Activated naive CD4-positive, alpha-beta T cell (primary cell): ENCODE measurements at places on chromosomes 1 and 21.
A peak's percentile ranks its signal among the peaks of the same experiment; 100 is the strongest.

- DNase-seq = no peak
Measured at GRCh38 chr1:32988665-32989064, 24.1 kb upstream of the RNF19B start.

GRCh38 chr1:22676916-22677583 lies 24.0 kb downstream of the C1QB start:
- DNase-seq = no peak

- DNase-seq = no peak
Measured at GRCh38 chr1:75742047-75742625, 17.6 kb downstream of the ACADM start.

- DNase-seq = no peak
Measured at GRCh38 chr1:38622197-38622596, 237.4 kb downstream of the RRAGC start.

DNA sequence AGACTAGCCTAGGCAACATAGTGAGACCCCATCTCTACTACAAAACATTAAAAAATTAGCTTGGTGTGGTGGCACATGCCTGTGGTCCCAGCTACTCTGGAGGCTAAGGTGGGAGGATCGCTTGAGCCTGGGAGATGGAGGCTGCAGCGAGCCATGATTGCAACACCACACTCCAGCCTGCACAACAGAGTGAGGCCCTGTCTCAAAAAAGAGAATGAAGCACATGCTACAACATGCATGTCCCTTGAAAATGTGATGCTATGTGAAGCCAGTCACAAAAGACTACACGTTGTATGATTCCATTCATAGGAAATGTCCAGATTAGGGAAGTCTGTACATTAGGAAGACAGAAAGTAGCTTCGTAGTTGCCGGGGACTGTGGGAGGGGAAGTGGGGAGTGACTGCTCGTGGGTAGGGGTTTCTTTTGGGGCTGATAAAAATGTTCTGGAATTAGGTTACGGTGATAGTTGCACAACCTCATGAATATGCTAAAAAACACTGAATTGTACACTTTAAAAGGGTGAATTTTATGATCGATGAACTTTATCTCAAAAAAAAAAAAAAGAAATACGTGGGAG lies 202.1 kb downstream of the KAZN start:
- DNase-seq = no peak

DNA sequence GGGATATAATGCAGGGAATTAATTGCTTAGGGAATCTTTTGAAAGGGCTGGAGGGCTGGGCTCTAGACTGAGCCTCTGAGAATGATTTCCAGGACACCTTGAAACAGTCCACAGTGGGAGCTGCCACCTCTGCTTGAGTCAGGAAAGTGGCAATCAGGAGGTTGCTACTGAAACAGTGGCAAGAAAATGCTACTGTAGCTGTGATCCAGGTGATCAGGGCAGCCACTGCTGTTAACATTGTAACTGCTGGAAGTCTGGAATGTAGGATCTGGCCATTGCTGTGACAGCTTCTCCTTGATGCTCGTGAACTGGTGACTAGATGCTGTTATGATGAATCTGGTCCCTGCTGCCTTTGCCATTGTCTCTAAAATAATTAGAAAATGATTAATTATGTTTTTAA lies 12.8 kb downstream of the MAGI3 start:
- no peak for DNase-seq

- DNase-seq = no peak
Measured at GRCh38 chr1:102529446-102529845, 532.7 kb upstream of the OLFM3 start.

- DNase-seq = no peak
Measured at GRCh38 chr21:37074546-37074945, 1.5 kb downstream of the TTC3 start.

DNA sequence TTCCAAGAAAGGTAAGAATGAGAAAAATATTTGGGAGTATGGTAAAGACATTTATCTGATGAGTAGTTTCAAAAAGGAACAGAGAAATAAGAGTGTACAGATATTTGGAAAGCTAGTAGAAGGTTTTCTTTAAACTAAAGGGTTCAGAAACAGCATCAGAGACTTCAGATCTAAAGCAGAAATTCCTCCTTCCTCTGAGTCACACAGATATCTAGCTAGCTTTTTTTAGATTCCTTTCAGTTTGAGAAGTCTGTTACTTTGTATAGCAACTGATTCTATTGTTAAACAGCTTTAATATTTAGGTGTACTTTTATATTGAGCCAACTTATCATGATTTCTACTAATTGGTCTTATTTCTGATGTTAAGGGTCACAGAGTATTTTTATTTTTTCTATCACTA lies 4.7 kb downstream of the AMY2B start:
- no peak for DNase-seq

- no peak for DNase-seq
Measured at GRCh38 chr1:170538687-170539086, 6.7 kb downstream of the GORAB start.

DNA sequence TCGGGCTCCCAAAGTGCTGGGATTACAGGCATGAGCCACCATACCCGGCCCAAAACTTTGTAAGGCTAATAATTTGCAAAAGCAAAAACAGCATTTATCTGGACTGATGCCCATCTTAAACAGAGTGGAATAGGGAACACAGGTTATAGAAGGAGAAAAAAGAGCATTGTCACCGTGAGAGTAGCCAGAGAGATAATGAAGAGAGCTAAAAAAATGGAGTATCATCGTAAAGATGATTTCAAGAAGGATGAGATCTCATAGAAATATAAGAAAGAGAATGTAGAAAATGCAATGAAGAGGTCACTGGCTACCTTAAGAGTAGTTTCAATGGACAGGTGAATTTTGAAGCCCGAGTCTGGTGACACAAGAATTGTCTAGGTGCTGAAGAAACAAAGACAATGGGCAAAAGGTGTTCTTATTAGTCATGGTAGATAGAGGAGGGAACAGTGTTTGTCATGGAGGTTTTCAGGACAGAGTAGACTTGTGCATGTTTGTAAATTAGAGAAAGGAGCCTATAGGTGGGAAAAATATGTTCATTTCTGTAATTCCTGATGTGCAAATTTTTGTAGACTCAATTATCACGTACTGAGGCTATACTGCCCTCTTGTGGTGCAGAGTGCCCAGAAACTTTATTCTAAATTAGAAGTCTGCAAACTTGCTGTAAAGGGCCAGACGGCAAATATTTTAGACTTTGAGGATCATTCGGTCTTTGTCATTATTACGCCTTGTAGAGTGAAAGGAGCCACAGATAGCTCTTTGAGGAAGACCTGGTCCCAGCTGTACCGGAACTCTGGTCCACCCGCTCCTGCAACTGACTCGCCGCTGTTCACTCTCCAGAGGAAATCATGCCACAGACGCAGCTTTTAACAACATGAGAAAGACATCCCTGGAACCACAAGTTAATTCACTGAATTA lies 8.1 kb upstream of the TMEM183A start:
- peak; percentile 37 for DNase-seq

DNA sequence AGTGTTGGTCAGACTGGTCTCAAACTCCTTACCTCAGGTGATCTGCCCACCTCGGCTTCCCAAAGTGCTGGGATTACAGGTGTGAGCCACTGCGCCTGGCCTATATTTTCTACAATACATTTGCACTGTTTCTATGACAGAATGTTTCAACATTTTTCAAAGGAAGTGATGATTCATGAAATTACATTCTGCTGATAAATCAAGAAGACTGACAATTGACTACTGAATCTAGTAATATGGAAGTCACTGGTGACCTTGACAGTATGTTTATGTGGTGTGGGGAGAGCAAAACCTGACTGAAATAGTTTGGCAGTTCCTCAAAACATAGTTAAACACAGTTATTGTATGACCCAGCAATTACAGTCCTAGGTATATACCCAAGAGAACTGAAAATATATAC lies 18.1 kb downstream of the LRIF1 start:
- no peak for DNase-seq

GRCh38 chr1:156805766-156806511 lies 10.7 kb downstream of the SH2D2A start:
- DNase-seq = no peak

GRCh38 chr21:34889320-34889675 lies 159.8 kb downstream of the RUNX1 start:
- DNase-seq = peak; percentile 56

DNA sequence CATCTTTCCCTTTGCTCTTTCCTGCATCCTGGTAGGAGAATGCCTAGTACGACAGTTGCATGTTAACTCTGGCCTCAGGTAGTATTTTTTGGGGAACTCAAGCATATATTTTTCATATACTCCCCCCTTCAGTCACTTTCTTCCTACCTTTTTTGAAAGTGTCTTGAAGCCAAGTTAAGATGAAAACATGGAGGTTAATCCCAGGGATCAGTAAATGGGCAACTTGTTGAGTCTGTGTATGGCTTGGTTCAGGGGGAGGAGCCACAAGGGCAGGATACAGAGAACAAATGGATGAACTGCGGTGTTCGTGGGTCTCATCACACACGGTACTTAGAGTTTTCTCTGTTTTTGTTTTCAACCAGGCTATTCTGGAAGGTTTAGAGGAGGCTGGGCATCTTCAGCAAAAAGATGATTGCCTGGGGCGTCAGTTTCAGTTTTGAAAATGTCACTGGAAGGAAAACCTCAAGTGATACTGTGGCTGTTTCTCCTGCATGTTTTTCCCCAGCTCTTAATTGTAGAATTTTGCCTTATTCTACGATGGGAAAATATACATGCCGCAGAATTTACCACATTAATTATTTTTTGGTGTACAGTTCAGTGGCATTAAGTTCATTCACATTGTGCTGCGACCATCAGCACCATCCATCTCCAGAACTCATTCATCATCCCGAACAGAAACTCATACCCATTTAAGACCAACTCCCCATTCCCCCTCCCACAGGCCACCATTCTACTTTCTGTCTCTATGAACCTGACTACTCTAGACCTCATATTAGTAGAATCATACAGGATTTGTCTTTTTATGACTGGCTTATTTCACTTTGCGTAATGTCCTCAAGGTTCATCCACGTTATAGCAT lies 71.5 kb downstream of the MAP10 start:
- no peak for DNase-seq

- no peak for DNase-seq
Measured at GRCh38 chr1:78834201-78834741, 172.3 kb downstream of the ADGRL4 start.

- no peak for DNase-seq
Measured at GRCh38 chr1:185600641-185601040, 133.6 kb upstream of the HMCN1 start.

DNA sequence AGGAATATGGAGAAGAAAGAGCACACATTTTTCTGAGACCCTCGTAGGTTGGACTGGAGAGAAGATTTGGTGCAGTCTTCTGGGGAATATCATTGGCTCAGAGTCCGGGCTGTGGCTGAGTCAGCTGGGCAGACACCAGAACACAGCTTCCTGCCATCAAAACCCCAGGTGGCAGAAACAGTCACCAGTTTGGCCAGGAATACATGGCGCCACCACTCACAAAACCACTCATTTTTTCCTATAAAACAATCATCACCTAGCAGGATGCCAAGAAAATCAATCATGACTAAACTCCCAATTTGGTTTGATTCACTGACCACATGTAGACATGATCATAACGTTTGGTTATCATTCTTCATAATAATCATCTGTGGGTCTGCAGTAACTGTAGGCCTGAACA lies 178.1 kb upstream of the PBX1 start:
- DNase-seq = no peak

- no peak for DNase-seq
Measured at GRCh38 chr1:18486195-18486594, 5.5 kb downstream of the KLHDC7A start.

DNA sequence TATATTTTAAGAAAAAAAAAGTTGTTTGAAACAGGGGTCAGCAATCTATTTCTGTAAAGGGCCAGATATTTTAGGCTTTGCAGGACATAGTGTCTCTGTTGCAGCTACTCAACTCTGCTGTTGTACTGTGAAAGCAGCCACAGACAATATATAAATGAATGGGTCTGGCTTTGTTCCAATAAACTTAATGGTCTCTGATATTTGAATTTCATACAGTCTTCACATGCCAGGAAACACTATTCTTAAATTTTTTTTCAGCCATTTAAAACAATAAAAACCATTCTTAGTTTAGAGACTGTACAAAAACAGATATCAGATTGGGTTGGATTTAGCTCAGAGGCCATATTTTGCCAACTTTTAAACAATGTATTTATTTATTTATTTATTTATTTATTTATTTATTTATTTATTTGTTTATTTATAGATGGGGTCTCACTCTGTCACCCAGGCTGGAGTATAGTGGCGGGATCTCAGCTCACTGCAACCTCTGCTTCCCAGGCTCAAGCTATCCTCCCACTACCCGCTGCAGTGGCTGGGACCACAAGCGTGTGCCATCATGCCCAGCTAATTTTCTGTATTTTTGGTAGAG lies 102.8 kb downstream of the DNM3 start:
- no peak for DNase-seq

DNA sequence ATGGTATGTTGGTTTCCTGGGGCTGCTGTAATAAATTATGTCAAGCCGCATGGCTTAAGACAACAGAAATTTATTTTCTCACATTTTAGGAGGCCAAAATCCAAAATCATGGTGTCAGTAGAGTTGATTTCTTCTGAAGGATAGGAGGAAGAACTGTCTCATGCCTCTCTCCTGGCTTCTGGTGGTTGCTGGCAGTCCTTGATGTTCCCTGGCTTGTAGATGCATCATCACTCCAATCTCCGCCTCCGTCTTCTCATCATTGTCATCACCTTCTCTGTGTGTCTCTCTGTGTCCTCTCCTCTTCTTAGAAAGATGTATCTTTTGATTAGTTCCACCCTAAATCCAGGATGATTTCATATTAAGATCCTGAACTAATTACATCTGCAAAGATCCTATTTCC lies 124.7 kb upstream of the CTTNBP2NL start:
- DNase-seq = no peak

GRCh38 chr1:193884848-193885558 lies 698.6 kb upstream of the B3GALT2 start:
- DNase-seq = no peak

DNA sequence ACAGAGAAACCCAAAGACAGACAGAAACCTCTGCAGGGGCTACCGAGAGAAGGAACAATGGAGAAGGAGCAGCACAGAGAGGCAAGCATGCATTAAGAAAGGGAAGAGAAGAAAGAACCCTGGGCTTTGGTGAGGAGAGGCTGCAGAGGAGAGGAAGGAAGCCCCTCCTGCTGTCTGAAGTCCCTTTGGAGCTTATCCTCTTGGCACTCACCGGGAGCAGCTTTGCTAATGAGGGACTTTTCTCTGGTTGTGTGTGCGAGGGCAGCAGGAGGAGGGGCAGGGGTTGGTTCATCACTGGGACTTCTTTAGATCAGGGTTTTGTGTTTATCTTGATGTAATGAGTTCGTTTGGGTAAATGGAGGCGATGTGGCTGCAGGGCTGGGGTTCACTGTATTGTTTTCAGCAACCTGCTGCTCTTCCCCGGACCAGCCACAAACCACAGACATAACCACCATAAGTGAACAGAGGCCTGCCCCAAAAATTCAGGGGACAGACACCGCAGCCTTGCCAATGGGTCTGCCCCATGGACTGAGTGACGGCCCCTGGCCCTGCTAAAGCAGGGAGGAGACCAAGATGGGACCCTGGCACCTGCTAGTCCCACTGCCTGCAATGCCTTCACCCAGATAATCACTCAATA lies 100.6 kb downstream of the KCND3 start:
- no peak for DNase-seq

- DNase-seq = no peak
Measured at GRCh38 chr1:61980561-61980960, 214.1 kb upstream of the L1TD1 start.
